Activated CD8-positive, alpha-beta memory T cell treated with anti-CD3 and anti-CD28 coated beads, Interleukin-2, amount 10 ng/mL, durations not matched to agents 7 days and 5 days (primary cell): ENCODE measurements at places on chromosomes 3 and 15.
A peak's percentile ranks its signal among the peaks of the same experiment; 100 is the strongest.

- peak; percentile 56 for DNase-seq
Observed at GRCh38 chr3:136819731-136820679, 1.1 kb downstream of the SLC35G2 start.

- DNase-seq = no peak
Observed at GRCh38 chr15:47473832-47474231, 243.5 kb upstream of the SEMA6D start.

DNA sequence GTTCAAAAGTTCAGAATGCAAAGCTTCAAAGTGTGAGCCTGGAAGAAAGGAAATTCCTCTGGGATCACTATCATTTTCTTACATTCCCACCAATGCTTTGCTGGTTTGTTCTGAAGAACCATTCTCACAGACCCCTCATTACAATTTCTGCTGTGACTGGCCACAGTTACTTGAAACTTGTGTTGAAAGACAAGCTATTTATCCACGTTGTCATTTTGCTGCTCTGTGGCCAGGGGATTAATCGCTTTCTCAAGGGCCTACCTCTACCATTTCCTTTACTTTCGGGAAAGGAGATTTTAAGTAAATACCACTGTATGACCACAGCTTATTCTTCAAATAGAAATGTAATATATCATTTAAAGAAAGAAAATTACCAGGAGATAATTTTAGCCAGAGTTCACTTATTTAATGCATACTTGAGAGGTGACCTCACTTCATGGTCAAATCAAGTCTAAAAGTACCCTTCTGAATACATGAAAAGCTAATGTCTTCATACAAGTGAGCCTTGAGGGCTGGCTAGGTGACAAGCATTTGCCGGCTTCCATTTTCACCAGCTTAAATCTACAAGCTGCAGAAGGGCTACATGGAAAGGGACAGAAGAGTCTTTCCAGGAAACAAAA lies 69.8 kb upstream of the ROBO2 start:
- DNase-seq = no peak

- DNase-seq = no peak
Observed at GRCh38 chr15:53872410-53872809, 105.8 kb upstream of the UNC13C start.

DNA sequence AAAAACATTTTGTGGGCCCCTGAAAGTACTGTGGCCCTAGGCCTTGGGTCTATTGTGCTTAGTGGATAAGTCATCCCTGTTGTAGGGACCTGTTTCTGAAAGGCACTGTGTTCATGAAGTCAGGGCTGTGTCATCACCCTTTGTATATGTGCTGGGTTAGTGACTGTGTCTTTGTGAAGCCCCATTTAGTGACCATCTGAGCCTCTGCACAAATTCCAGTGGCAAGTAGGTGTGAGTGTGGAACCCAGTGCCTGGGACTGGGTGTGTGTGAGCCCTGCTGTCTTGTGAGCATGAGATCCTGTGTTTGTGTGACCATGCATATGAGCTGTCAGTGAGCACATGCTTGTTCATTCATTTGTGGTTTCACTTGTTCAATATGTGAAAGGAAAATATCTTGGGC lies 1.2 kb upstream of the HYAL1 start:
- no peak for DNase-seq

GRCh38 chr15:32057876-32058425 lies 27.6 kb downstream of the CHRNA7 start:
- DNase-seq = no peak

DNA sequence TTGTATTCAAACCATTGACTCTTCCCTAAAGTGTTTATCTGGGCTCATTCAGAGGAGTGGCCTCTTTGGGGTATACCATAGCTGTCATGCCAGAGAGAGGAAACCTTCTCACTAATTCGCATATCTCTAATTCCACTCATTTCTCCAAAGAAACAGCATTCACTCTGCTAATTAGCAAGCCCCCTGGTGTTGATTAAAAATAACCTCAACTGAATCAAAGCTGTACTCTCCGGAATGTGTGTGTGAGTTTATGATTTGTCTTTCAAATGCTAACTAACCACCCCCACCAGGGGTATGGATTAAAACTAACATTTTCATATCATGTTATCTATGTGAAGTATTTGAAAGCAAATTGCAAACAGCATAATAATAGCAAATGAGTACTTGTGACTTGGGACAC lies 45.5 kb downstream of the PAQR5 start:
- no peak for DNase-seq

- no peak for DNase-seq
Observed at GRCh38 chr15:65365229-65365628, 12.6 kb downstream of the IGDCC3 start.

DNA sequence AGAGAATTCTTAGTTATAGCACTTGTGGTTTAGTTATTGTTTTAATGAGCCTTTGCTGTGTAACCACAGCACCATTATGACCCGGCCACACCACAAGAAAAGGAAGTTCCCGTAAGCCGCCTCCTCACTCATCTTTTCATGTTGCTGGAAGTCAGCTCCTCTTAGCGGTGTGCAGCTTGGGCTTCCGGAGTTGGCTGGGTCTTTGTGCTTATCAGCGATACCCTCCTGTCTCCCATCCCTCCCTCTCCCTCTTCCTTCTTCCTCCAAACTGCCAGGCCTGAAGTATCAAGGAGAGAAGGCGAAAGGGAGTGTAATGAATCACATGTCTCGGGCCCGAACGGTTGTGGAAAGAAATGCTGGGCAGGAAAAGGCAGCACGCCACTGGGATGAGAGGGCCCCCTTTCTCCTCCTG lies 353.5 kb downstream of the MCTP2 start:
- DNase-seq = peak; percentile 87
